ENCODE measurements at places on chromosomes 5 and 9. TPM values are rescaled to one million over a fixed set of nuclear protein-coding genes. Genes with fewer than 3 reads are reported as not detected.

The NUTM2G gene
- total RNA-seq, result not detected

DNA sequence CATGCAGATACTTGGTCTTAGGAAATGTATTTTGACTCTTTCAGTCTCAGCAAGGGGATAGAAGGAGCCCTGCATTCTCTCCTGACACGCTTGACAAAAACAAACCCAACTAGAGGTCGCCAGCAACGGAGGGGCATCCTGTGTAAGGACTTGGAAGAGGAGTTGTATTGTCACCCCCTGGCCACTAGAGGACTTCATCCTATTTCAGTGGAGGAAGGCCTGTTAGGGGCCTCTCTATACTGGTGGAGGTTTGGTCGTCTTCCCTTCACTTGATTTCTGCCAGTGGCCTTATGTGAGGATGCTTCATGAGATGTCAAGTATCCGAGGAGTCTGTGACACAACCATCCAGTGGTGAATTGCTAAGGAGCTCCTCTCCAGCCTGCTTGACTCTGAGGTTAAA lies 122.8 kb upstream of the STC2 start:
- no peaks in the 10 kb centered on the region for H3K27me3 ChIP-seq
- no peaks in the 10 kb centered on the region for H3K4me1 ChIP-seq
- H3K4me3 ChIP-seq, result no peak overlapping the region
- no peak overlapping the region for H3K27ac ChIP-seq
- no peaks in the 10 kb centered on the region for H3K36me3 ChIP-seq

- H3K27me3 ChIP-seq, result no peaks in the 10 kb centered on the region
- no peak for DNase-seq
- no peaks in the 10 kb centered on the region for H3K36me3 ChIP-seq
- H3K27ac ChIP-seq, result no peak overlapping the region
Measured at GRCh38 chr9:111559000-111559610, 34.1 kb downstream of the ZNF483 start.

- no peaks in the 10 kb centered on the region for H3K36me3 ChIP-seq
- no peaks in the 10 kb centered on the region for H3K4me1 ChIP-seq
- no peak overlapping the region for H3K27ac ChIP-seq
- no peaks in the 10 kb centered on the region for H3K27me3 ChIP-seq
- DNase-seq, result no peak
Measured at GRCh38 chr9:31034311-31034710, 1350.1 kb upstream of the ACO1 start.

The PAXX gene
- 68.9 TPM for total RNA-seq

DNA sequence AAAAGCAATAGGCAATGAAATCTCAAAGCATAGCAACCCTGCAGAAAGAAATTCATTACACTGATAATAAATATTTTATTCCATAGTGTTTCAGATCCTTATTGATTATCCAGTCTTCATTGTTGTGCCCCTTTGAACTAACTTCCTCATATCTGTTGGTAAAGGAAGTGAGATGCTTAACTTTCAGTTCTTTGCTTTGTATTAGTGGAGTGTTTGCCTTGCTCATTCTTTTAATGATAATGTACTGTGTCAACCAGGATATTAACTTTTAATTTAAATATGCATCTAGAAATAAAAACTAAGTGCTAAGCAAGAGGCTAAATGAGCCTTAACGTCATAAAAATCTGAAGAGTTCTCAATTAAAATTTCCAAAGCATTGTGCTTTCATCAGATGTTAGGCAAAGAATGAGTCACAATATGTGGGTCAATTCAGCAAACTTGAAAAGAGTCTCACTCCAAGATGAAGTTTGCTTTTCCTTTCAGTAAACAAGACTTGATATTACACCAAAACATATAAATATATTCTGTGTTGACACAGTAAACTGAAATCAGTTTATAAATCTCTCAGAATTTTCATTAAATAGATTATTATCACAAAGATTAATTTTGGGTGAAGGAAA lies 105.9 kb downstream of the GIN1 start:
- H3K4me1 ChIP-seq, result no peaks in the 10 kb centered on the region
- no peak overlapping the region for H3K4me3 ChIP-seq
- no peaks in the 10 kb centered on the region for H3K36me3 ChIP-seq
- H3K27me3 ChIP-seq, result no peaks in the 10 kb centered on the region
- no peak for DNase-seq

Data from thymus (tissue), 14 donors.